ENCODE measurements at places on chromosomes 6 and 20. TPM values are rescaled to one million over a fixed set of nuclear protein-coding genes. Genes with fewer than 3 reads are reported as not detected.

NPBWR2 gene
- total RNA-seq: not detected

DSP gene
- 0.49 TPM for total RNA-seq

MMP24 gene
- total RNA-seq: 0.17 TPM

LPA gene
- total RNA-seq: 0.17 TPM

ABHD16B gene
- total RNA-seq: not detected

DNA sequence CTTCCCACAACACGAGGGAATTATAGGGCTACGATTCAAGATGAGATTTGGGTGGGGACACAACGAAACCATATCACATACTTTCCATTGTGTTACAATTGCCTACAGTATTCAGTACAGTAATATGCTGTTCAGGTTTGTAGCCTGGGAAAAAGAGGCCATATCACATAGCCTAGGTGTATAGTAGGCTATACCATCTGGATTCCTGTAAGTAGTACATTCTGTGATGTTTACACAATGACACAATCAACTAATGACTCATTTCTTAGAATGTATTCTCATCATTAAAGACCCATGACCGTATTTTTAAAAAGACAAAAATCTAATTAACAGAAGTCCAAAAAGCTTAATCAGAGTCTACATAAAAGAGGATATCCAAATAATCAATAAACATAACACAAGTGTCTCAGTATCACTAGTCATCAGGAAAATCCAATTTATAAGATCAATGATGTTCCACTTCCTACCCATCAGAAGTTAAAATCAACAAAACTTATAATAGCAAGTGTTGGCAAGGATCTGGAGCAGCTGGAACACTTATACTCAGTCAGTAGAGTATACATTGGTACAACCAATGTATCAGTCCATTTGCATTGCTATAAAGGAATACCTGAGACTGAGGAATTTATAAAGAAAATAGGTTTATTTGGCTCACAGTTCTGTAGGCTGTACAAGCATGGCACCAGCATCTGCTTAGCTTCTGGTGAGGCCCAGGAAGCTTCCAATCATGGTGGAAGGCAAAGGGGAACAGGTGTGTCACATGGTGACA lies 215.9 kb downstream of the CLVS2 start:
- DNase-seq: no peak

GRCh38 chr6:1313767-1314503 lies 2.0 kb downstream of the FOXQ1 start:
- no peak for DNase-seq

DNA sequence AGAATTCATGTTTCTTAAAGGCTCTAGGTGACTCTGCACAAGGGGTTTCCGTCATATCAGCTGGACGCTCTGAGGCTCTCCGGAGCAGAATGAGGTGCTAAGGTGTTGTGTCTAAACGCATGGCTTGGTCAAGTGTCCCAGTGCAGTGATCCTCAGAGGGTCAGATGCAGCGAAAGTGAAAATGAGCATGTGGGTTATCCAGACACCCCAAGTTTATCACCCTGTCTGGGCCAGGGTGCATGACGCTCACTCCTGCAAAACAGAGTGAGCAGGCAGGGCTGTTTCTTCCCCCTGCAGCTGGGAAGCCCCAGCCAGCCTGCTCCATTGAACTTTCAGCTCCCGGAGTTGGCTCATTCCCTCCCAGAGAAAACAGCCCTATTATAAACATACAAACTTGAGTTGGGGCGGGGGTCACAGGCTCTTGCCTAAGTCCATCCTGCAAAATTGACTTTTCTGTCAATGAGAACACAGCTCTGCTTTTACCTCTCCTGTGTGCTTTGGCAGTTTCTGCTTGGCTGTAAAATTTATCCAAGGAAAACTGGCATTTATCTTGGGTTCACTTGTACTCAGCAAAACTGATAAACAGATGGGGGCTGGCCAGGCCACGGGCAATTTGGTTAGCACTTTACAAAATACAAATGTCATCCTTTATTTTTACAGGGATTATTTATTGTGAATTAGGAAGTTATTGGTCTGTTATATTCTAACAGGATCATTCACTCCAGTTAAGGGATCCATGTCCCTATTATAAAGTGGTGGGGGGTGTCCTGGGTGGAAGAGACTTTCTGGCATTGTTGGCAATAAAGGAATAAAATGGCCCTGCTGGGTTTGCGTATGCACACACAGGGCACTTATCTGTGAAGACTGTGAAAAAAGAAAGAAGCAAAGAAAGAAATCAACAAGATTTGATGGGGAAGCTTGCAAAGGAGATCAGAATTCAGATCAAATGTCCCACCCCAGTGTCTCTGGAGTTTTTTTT lies 154.9 kb downstream of the FOXA2 start:
- no peak for DNase-seq

- no peak for DNase-seq
These were observed 314.8 kb downstream of the CDC5L start for GRCh38 chr6:44702292-44702691.

GRCh38 chr6:116405138-116405537 lies 34.4 kb downstream of the DSE start:
- DNase-seq: no peak

DNA sequence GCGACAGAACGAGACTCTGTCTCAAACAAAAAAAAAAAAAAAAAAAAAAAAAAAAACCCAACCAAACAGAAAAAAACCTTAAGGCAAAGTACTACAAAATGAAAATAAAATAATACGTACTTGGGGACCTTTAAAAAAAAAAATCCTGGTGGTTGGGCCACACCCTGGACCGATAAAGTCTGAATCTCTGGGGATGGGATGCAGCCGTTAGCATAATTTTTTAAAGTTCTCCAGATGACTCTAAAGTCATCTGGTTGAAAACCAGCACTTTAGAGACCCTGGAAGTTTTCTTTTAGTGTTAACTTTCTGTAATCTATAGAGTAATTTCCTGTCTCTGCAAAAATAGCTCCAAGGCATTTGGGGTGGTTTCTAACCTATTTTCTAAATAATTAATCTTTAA lies 142.9 kb upstream of the SALL4 start:
- no peak for DNase-seq

DNA sequence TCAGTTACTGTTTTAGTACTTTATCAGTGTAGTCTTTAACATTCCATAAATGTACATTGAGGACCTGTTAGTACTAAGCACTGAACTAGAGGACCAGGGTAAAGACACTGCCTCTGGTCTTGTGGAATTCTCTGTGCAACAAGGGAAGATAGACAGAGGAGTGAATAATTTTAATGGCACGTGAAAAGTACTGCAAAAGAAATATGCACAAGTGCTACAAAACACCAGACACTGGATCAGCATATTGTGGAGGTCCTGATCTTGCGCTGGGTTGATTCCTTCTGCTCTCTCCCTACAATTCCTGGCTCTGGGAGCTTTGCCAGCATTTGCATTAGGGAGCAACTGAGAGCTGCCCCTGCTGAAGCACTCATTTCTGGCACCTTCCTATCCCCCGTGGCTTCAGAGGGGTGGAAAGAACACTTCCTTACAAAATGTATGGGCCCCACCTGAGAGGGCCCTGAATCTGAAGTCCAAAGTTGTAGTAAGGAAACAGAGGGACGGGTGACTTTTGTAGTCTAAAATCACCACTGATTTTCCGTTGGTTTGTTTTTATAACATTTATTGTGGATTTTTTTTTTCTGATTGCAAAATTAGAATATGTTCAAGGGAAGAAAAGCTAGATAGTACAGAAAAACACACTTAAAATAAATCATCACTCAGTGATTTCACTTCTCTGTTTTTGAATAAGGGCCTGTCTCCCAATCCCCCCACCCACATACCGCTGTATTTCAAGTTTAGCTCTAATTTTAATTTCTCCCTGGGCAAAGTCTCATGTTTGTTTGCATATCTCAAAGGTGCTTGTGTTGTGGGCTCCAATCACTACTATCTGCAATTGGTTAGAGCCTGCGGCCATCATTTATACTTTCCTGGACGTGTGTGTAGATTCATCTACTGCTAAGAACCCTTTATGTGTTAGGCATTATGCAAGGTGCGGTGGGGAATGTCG lies 4.9 kb downstream of the PKIG start:
- no peak for DNase-seq

DNA sequence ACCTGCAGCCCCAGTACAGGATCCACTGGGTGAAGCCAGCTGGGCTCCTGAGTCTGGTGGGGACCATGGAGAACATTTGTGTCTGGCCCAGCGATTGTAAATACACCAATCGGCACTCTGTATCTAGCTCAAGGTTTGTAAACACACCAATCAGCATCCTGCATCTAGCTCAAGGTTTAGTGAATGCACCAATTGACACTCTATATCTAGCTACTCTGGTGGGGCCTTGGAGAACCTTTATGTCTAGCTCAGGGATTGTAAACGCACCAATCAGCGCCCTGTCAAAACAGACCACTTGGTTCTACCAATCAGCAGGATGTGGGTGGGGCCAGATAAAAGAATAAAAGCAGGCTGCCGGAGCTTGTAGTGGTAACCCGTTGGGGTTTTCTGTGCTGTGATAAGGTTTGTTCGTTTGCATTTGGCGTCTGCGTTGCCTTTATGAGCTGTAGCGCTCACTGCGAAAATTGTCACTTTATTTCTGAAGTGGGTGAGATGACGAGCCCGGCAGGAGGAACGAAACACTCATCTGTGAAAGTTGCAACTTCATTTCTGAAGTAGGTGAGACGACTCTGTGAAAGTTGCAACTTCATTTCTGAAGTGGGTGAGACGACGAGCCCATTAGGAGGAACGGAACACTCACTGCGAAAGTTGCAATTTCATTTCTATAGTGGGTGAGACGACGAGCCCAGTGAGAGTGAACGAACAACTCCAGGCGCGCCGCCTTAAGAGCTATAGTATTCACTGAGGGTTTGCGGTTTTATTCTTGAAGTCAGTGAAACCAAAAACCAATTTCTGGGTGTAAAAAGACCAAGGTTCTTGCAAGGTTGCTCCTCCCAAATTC lies 31.1 kb downstream of the SERPINB6 start:
- DNase-seq: no peak

DNA sequence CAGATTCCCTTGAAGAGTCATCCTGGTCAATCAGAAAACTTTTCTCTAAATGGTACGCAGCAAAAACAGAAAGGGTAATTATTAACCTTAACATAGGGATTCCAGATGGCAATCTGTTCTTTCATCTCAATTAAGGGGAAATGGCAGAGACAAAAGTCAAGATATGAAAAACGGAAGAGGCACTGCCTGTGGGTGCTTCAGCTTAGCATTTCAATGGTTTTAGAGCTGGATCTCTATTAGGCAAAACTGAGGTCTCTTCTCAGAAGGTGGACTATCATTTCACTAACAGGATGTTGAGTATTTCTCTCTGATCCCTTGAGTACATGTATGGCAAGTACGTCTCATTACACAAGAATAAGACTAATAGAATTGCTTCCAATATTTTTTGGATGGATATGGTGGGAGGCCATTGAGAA lies 296.9 kb downstream of the HIVEP2 start:
- no peak for DNase-seq

- no peak for DNase-seq
These were observed 19.1 kb downstream of the ADGRB3 start for GRCh38 chr6:68654134-68654533.

- no peak for DNase-seq
These were observed 342.1 kb downstream of the CDH4 start for GRCh38 chr20:61594198-61594597.

- DNase-seq: no peak
These were observed 12.1 kb upstream of the BTBD3 start for GRCh38 chr20:11905460-11906179.

DNA sequence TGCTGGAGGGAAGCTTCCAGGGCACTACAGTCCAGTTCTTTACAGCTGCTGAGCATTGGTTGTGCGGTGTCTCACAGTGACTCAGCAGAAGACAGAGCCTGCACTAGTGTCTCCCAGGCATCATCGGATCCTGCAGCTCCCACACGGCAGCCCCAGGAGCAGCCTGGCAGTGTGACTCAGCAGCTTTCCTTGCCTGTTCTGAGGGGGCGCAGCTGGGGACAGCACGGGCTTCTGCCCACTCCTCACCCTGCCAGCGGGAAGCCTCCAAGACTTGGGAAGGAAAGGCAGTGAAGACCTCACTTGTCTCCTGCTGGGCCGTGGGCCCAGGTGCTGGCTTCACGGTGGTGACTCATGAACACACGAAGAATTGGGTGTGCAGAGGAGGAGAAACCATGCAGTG lies 165.4 kb downstream of the SYNDIG1 start:
- no peak for DNase-seq

DNA sequence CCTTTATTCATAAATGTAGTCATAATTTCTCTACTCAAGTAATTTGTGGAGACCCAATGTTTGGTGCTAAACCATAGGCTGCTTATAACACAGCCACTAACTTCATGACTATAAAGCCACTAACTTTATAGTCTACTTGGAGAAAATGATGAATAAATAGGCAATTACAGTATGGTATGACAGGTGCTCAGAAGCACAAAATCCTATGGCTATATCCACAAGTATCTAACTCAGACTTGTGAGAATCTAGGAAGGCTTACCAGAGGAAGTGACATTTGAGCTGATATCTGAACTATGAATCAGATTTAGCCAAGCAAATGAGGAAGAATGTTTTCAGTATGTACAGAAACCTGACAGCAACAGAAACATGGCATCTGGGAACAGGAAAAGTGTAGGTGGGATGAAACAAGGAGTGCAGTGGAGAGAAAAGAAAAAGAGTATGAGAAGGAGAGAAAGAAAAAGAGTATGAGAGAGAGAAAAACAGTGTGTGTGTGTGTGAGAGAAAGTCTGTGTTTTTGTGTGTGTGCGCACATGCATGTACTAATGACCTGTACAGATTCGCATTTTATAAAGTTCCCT lies 59.9 kb downstream of the REV3L start:
- no peak for DNase-seq

- no peak for DNase-seq
These were observed 15.2 kb downstream of the PI3 start for GRCh38 chr20:45189861-45190260.

Data from psoas muscle (tissue), 8 donors.